Sigmoid colon (tissue), 7 donors: ENCODE measurements at places on chromosomes 5 and 9.
A peak's percentile ranks its signal among the peaks of the same experiment; 100 is the strongest.

DNA sequence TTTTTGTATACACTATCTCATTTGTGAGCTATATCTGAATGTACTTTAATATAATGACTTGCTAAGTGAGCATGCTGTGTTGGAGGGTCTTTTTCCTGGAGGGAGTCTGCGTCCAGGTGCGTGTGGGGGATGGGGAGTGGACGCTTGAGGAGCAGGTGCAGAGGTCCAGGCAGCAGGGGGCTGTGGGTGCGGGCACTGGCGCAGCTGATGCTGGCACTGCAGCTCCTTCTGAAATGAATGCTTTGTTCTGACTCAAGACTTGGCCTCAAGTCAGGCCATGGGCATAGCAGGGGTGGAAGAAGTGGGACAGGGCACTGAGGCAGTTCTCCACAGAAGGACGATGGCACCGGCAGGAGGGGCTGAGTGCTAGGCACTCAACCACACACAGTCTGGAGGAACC lies 165.7 kb upstream of the IRX1 start:
- H3K36me3 ChIP-seq: no peaks in the 10 kb centered on the region
- no peak for DNase-seq
- H3K27me3 ChIP-seq: peaks cover 15% of the 10 kb centered on the region
- H3K4me1 ChIP-seq: no peaks in the 10 kb centered on the region
- no peak overlapping the region for H3K27ac ChIP-seq
- H3K4me3 ChIP-seq: no peak overlapping the region

DNA sequence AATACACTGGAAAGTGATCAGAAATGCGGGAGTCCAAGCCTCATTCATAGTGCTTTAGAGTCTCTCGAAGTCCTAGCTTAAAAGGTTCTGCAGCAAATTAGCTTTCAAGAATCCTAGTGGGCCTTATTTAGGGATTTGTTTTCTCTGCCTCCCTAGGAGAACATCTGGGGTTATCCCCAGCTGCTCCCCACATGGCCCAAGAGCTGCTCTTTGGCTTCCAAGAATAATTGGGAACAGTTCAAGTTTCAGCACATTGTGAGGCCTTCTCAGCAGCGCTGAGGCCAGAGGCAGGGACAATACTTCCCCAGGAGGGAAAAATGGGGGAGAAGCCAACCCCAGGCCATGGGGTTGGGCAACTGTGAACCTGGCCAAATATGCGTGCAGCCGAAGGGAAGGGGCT lies 108.7 kb downstream of the LIFR start:
- no peak overlapping the region for H3K27ac ChIP-seq
- no peaks in the 10 kb centered on the region for H3K27me3 ChIP-seq
- no peaks in the 10 kb centered on the region for H3K4me1 ChIP-seq
- no peak for DNase-seq
- no peak overlapping the region for H3K4me3 ChIP-seq

DNA sequence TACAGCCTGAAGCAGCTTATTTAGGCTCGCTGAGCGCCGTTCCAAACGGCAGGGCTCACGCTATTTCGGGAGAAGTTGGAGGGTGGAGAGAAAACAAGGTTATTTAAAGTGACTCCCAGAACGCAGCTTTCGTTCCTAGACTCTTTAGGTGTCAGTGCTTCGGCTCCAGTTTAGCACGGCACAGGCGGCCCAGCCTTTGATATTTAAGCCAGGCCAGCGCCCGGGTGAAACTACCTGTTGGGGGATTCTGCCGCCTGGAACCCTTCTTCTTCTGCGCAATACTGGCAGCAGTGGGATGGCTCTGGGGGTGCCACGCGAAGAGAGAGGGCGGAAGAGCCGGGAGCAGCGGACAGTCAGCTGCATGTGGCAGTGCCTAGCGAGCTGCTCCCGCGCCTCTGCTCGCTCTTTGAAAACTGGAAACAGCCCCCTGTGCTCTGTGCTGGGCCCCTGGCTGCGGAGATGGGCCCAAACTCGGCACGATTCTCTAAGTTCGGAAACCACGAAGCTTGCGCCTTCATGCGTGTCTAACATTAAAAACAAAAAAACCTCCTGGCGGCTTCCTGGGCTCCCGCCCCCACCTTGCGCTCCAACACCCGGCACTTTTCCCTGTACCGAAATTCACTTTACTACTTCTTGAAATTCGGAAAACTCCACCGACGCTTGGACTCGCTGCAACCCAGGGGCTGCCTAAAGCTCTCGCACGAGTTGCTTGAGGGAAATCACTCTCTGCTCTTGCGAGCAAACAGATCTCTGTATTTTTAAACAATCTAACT lies 34.6 kb upstream of the NFIB start:
- H3K36me3 ChIP-seq: no peaks in the 10 kb centered on the region
- peaks cover 49% of the 10 kb centered on the region for H3K27me3 ChIP-seq
- peaks cover 46% of the 10 kb centered on the region for H3K4me1 ChIP-seq
- peak overlapping the region; percentile 81 for H3K27ac ChIP-seq
- H3K4me3 ChIP-seq: peak overlapping the region; percentile 51
- DNase-seq: no peak

GRCh38 chr5:142944140-142944539 lies 174.0 kb downstream of the ARHGAP26 start:
- no peaks in the 10 kb centered on the region for H3K27me3 ChIP-seq
- no peak overlapping the region for H3K27ac ChIP-seq
- no peak overlapping the region for H3K4me3 ChIP-seq
- no peak for DNase-seq
- H3K36me3 ChIP-seq: no peaks in the 10 kb centered on the region

- no peak for DNase-seq
- no peak overlapping the region for H3K27ac ChIP-seq
- no peak overlapping the region for H3K4me3 ChIP-seq
- H3K36me3 ChIP-seq: no peaks in the 10 kb centered on the region
- H3K27me3 ChIP-seq: no peaks in the 10 kb centered on the region
Measured at GRCh38 chr5:154728939-154729588, 26.1 kb upstream of the LARP1 start.

DNA sequence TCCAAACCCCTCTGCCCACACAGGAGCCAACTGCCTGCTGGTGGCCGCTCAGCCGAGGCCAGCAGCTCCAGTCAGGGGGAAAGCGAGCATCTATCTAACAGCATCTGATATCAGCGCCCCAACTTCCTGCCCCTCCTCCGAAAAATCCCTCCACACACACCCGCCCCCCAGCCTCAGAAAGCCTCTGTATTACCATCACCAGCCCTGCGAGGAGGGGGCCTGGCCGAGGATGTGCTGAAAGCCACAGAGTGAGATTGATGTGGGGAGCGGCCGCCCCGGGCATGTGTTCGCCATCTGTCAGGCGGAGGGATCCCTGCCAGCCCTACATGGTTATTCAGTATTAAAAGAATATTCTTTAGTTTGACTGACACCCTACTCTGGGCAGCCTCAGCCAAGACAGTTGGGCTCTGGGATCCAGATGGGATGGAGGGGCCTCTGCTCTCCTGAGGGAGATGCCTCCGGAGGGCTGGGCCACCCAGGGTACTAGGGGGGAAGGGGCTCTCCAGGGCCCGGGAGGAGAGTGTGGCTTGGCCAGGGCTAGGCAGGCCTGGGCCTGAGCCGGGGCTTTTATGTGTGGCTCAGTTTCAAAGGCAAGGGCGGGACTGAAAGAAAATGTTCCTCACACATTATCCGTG lies 98.0 kb downstream of the HSD17B3 start:
- no peaks in the 10 kb centered on the region for H3K27me3 ChIP-seq
- no peak overlapping the region for H3K27ac ChIP-seq
- no peak overlapping the region for H3K4me3 ChIP-seq
- no peaks in the 10 kb centered on the region for H3K4me1 ChIP-seq
- H3K36me3 ChIP-seq: no peaks in the 10 kb centered on the region
- no peak for DNase-seq

DNA sequence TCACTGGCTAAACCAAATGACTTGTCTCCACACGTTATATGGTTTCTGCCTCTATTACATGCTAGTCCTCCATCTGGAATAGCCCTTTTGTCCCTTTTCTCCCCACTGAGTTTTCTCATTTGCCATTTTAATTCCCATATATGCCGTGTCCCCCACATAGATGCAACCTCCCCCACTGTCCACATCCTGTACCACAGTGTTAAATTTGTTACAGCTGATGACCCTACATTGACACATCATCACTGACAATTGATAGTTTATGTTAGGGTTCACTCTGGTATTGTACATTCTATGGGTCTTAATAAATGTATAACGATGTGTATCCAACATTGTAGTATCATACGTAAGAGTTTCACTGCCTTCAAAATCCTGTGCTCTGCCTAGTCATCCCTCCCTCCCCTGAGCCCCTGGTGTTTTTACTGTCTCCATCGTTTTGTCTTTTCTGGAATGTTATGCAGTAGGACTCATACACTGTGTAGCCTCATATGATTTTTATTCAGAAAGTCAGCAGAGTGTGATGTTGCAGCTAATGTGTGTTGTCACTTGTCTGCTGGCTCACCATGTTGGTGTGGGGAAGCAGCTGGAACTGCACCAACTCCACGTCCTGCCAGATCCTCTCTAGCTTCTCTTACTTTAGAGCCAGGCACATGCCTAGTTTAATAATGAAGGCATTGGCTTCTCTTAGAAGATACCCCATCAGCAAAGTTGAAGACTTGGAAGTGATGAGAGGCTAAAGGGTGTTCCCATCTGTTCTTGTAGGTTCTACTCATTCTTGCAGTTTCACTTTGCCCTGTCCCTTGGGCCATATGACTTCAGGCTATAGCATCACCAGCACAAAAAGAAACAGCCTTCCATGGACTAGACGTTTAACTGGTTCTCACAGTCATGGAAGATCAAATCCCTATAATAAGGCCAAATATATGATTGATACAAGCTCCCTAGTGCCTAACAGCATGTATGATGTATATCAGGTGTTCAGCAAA lies 30.2 kb downstream of the LRRC70 start:
- no peaks in the 10 kb centered on the region for H3K27me3 ChIP-seq
- H3K4me1 ChIP-seq: no peaks in the 10 kb centered on the region
- H3K27ac ChIP-seq: no peak overlapping the region
- DNase-seq: no peak
- no peak overlapping the region for H3K4me3 ChIP-seq
- H3K36me3 ChIP-seq: no peaks in the 10 kb centered on the region

DNA sequence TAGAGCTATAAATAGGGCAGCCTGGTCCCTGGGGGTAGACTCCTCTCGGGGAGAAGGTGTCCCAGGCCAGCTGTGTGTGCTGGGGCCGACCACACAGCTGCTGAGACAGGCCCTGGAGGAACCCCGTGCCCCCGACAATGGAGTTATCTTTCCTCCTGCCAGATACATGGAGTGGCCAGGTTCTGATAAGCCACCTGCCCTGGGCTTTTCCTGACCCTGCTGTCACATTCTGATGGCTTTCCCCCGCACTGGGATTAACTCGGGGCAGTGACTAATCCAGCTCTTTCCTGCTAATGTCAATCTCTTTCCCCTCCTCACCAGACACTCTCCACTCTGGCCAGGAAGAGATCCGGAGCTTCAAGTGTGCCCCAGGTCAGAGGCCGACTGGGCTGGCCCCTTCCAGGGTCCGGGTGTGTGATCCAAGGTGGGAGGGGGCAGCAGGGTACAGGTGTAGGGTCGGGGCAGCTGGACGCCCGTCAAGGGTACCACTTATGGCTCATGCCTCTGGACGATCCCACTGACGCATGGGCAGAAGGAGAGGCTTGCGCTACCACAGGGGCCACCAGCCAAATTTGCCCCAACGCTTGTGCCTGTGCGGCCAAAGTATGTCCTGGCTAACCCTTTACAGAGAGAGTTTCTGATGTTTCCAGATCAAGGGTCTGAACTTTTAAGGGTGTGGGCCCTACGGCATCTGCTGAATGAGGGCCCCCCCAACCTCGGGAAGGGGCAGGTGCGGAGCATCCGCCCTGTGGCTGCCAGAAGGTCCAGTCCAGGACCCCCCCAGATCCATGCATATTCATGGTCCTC lies 20.6 kb upstream of the COL5A1 start:
- peaks cover 8% of the 10 kb centered on the region for H3K4me1 ChIP-seq
- no peak overlapping the region for H3K4me3 ChIP-seq
- H3K27me3 ChIP-seq: no peaks in the 10 kb centered on the region
- no peak overlapping the region for H3K27ac ChIP-seq
- no peaks in the 10 kb centered on the region for H3K36me3 ChIP-seq

DNA sequence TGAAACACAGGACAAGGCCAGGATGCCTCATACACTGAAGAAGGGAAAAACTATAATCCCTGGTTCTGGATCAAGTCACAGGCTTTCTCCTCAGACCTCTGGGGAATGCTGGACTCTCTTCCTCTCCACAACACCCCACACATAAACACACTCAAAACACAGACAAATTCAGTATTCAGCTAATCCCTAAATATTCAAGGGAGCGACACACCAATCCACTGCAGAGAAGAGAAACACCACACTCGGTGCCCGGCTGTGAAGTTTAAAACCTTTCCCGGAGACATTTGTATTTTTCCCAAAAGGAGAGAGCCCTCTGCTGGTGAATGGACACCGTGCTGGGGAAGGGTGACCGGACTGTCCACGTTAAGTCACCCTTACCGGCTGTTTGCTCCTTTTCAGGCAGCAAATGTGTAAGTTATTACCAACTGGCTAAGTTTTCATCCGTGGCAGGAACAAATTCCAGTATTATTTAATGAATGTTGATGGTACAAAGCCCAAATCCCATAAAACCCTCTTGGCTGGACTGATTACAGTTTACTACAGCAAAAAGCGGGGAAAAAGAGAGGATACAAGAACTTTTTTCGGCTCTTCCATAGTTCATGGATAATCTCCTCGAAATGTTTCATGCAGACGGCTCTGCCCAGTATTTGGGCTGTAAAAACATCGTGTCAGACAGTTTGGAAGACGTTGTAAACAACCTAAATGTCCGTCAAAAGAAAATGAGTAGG lies 130.9 kb upstream of the SLC30A5 start:
- no peaks in the 10 kb centered on the region for H3K36me3 ChIP-seq
- no peaks in the 10 kb centered on the region for H3K27me3 ChIP-seq
- H3K4me3 ChIP-seq: no peak overlapping the region
- DNase-seq: peak; percentile 84

- H3K27me3 ChIP-seq: no peaks in the 10 kb centered on the region
- no peak for DNase-seq
- H3K36me3 ChIP-seq: no peaks in the 10 kb centered on the region
- H3K4me1 ChIP-seq: no peaks in the 10 kb centered on the region
Measured at GRCh38 chr5:122007546-122007945, 45.8 kb downstream of the SRFBP1 start.

- H3K27me3 ChIP-seq: no peaks in the 10 kb centered on the region
- H3K4me3 ChIP-seq: no peak overlapping the region
- H3K27ac ChIP-seq: peak overlapping the region; percentile 50
- peak; percentile 85 for DNase-seq
- H3K36me3 ChIP-seq: no peaks in the 10 kb centered on the region
Measured at GRCh38 chr5:59042201-59043055, 459.6 kb downstream of the RAB3C start.

GRCh38 chr9:114484854-114485443 lies 20.3 kb downstream of the WHRN start:
- H3K27me3 ChIP-seq: no peaks in the 10 kb centered on the region
- no peak overlapping the region for H3K4me3 ChIP-seq
- H3K4me1 ChIP-seq: no peaks in the 10 kb centered on the region
- no peaks in the 10 kb centered on the region for H3K36me3 ChIP-seq
- H3K27ac ChIP-seq: no peak overlapping the region

- H3K27ac ChIP-seq: no peak overlapping the region
- no peak for DNase-seq
- no peaks in the 10 kb centered on the region for H3K4me1 ChIP-seq
- no peak overlapping the region for H3K4me3 ChIP-seq
Measured at GRCh38 chr9:9862235-9862810, 750.5 kb downstream of the PTPRD start.
